ENCODE measurements at places on chromosomes 5 and 9.

- no peak for DNase-seq
Observed at GRCh38 chr5:134018154-134018985, 13.6 kb upstream of the VDAC1 start.

DNA sequence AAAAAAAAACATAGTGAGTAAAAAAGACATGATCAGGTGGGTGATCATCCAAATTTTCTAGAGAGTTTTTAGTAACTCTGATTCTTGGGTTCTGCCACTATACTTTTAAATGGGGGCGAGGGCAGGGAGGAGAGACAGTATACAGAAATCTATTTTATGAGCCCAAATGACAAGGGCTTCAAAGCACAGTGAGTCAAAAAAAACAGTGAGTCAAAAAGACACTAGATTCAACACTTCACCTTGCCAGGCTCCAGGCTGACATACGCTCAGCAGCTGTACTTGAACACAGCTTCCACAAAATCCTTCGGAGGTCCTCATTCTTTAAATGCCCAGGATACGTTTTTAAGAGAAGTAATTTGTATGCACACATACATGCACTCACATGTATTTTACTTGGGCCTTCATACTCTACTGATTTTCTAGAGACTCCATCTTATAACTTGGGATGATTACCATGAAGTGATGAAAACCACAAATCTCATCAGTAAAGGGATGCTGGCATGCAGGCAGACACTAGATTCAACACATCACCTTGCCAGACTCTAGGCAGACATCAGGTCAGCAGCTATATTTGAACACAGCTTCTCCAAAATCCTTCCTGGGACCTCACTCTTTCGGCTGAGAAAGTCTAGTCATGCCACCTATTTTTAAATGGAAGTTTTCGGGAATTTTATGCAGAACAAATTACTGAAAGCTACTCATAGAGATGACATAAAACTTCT, 28.8 kb downstream of the NR3C1 start:
- peak; percentile 25 for DNase-seq

DNA sequence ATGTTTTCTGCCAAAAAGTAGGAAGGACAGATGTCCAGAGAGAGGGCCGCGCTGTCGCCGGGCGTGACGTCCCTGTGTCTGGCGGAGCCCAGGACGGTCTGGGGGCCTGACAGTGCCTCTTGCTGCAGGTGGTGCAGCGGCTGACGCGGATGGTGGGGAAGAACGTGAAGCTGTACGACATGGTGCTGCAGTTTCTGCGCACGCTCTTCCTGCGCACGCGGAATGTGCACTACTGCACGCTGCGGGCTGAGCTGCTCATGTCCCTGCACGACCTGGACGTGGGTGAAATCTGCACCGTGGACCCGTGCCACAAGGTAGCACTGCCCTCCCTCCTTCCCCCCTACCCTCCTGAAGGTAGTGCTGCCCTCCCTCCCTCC, 7.8 kb downstream of the NELFB start:
- no peak for DNase-seq

- DNase-seq = no peak
Observed at GRCh38 chr9:137372693-137373610, 50.0 kb downstream of the EXD3 start.

GRCh38 chr5:39555788-39556187, 131.0 kb upstream of the DAB2 start:
- DNase-seq = no peak

DNA sequence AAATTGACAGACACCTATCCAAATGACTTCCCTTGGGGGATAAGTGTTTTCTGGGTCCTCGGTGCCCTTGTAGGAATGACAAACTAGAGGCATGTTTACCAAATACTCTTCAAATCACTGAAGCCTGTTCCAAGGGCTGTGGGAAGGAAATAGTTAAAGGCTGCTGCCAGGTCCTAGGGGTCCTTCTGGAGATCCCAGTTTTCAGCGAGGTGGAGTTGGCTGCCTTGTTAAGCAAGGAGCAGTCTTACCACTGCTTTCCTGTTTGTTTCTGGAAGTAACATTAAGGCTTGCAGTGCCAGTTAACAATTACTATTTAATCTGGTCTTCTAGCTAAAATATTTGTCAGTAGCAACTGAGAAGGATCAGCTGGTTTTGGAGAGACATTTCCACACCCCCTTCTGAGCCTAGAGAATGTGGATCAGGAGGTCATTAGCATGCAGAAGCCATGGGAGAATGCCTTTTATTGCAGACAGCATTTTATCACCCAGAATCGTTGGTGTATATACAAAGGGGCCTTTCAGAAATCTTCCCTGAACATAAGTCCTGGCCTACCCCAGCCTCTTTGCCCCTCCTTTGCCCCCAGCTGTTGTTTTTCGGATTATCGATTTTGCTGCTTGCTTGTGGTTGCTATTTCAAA, 238.8 kb downstream of the DMAC1 start:
- DNase-seq = no peak

GRCh38 chr5:67032921-67033664, 163.5 kb downstream of the CD180 start:
- no peak for DNase-seq

DNA sequence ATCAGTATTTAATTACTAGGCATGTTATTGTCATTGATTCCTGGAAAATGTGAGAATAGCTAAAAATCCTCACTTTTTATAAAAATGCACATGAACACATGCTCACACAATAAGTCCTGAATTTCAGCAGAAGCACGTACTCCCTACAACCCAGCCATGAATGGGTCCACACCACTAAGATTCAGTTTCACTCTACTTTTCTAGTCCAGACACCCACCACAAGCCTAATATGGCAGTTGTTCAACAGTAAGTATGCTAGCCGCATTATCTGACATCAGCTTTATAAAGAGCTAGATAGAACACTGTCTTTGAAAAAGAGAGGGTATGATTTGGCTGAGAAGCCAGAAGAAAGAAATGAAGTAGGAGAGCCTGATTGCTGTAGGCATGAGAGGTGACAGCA, 639.3 kb downstream of the BRINP1 start:
- no peak for DNase-seq

DNA sequence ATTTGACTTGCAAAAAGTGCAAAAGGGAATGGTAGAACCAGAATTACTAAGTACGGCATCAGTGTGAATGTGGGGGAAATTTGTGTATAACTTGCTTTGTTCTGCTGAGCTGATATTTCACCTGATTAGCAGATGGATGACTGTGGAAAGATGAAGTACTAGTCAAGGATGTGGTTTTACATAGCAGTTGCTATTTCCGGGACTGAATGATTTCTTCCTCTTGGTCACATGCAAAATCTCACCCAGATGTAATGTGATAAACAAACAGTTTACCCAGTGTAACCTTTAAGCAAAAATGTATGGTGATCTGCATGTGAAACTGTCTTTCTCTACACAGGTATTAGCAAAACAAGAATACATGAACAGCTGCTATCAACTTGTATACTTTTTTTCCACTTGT, 46.1 kb downstream of the DCP2 start:
- no peak for DNase-seq

DNA sequence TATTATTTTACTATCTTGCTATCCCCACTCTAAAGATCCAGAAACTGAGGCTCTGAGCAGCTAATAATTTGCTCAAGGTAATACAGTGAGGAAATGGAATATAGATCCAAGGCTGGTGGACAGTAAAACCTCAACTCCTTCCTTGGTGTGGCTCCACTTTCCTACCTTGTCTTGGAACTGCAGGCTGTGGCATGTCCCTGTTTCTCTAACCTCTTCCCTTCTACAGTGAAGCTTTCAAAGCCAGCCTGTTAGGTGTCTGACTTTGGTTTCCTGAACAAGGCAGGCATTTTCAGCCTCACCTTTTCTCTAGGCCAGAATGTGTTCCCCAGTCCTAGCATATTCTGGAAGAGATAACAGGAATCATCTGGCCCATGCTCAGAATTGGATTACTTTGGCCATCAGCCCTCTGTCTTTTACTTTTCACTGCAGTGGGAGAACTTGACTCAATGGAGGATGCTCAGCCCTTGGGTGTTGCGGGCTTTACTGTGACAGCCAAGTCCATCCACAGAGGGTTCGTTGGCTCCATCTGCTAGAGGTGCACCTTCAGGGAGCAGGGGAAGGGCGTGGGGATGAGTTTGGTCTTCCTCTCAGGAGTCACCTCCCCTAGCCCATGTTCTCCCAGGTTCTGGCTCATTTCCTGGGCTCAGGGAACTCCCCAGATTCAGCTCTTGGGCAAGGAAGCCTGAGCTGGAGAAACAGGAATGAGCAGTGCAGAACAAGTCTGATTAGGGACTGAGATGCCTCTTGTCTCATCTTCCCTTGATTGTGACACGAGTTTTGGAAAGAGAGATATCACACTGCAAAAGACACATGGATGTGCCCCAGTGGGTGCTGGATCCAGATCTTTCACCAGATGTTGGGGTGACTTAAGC, 1.1 kb downstream of the NIPAL4 start:
- no peak for DNase-seq

- no peak for DNase-seq
Observed at GRCh38 chr5:117881426-117882230, 1106.7 kb downstream of the DTWD2 start.
